ENCODE measurements at places on chromosomes 7 and 10.

GRCh38 chr7:146331369-146331768, 214.8 kb downstream of the CNTNAP2 start:
- no peak for DNase-seq

- DNase-seq = no peak
Measured at GRCh38 chr7:155870334-155871180, 58.3 kb upstream of the SHH start.

DNA sequence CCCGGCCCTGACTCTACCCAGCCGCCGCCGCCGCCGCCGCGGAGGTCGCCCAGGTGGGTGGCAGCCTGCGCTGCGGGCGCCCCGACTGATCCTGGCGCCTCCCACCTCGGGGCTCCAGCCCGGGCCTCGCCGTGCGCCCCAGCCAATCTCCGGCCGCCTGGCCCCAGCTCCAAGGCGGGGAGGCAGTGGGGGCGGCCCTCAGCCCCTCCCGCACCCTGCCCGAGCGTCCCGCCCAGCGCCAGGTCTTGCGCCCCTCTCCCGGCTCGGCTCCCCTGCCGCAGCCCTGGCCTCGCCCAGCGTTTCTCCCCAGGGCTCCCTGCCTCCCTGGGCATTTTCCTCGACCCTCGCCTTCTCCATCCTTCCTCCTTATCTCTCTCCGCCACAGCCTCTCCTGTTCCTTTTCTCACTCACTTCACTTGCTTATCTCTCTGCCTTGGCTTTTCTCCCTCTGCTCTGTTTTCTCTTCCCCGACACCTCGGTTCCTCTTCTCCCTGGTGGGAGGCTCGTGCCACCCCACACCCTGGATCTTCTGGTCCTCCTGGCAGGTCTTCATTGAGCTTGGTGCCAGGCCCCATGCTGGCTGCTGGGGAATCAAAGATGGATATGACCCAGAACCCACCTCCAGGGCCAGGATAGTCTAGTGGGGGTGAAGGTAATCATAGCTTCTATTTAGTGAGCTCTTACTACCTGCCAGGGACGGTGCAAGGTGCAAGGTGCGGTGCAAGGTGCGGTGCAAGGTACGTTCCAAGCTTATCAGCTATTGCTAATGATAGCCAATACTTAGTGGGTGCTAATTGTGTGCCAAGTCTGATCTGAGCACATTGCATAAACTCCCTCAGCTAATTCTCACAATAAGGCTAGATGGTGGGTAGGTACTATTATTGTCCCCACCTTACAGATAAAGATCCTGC, at the start of gene SFRP5:
Gene SFRP5, minus strand, starts transcription at position 87 of the 911 bp plus-strand sequence. CDS start 166 bp downstream, outside the sequence.
- no peak for DNase-seq

DNA sequence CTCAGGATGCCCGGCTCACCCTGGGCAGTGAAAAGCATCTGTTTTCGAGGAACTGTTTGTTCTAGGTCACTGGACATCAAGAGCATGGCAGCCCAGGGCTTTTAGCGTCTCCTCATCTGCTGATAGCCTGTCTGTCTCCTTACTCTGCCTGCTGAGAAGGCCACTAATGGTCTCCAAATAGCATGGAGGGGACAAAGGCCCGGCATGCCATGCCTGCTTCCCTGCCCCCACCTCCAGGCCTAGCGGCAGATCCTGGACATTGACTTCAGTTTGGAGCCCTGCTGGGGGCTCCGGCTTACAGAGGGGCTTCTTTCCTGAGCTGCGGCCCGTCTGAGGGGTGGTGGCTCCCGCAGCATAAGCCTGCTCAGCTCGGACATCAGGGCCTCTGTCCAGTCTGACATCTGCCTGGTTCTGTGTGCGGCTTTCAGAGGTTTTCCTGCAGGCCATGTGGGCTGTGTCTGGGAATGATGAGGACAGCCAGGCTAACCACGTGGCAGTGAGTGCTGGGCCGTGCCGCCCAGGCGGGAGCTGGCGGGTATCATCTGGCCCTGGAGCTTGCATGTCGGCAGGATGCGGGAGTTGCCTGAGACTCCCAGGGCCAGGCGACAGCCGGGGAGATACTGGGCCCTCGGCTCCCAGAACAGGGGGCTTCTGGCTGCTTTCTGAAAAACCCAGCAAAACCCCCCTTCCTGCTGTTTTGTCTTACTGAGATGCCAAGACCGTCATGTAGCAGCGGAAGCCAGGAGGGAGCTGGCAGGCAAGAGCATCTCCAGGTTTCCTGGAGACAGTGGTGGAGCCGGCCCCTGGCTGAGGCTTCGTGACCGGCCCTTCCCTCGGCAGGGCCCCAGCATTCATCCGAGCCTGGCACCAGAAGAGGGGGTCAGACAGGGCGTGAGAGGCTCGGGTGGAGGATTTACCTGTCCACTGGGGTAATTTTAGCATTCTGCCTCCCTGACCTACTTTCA, 9.2 kb downstream of the PFKFB3 start:
- DNase-seq = no peak

GRCh38 chr7:27431465-27431864, 188.9 kb downstream of the EVX1 start:
- DNase-seq = no peak
